ENCODE measurements at places on chromosomes 5 and 9.

- no peak for DNase-seq
Measured at GRCh38 chr5:180599981-180600553, 8.8 kb upstream of the SCGB3A1 start.

DNA sequence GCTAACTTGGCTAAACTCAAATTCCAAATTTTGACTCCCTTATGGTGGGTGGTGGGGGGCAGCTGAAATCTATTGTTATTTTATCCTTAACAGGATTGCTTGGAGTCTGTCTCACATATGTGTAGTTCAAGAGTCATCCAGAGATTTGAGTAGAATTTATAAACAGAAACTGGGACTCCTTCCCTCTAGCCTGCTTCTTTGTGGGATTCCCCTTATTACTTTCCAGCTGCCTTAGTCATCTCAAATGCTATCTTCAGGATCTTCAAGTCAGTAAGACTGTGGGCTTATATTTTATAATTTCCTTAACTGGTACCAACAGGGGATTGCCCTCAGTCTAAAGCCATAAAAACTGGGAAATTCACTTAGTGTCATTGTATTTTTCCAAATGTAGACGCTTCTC lies 55.5 kb downstream of the NNT start:
- no peak for DNase-seq

GRCh38 chr9:112380825-112381221 lies 915 bp downstream of the HSDL2 start:
- no peak for DNase-seq

GRCh38 chr5:20420991-20421595 lies 433.1 kb upstream of the CDH18 start:
- no peak for DNase-seq
